ENCODE measurements at places on chromosomes 7 and 10. TPM values are rescaled to one million over a fixed set of nuclear protein-coding genes. Genes with fewer than 3 reads are reported as not detected.

Gene SPDYE16
- not detected for total RNA-seq

Gene EEPD1
- total RNA-seq = 1.3 TPM

- no peak for DNase-seq
These were observed 2.4 kb downstream of the SH2B2 start for GRCh38 chr7:102289057-102289456.

GRCh38 chr10:47410271-47410670, 26.2 kb upstream of the ZNF488 start:
- DNase-seq = no peak

GRCh38 chr7:4809091-4809591, 33.7 kb downstream of the AP5Z1 start:
- peak; percentile 82 for DNase-seq

- no peak for DNase-seq
These were observed 229.9 kb upstream of the MKLN1 start for GRCh38 chr7:131097662-131098376.

DNA sequence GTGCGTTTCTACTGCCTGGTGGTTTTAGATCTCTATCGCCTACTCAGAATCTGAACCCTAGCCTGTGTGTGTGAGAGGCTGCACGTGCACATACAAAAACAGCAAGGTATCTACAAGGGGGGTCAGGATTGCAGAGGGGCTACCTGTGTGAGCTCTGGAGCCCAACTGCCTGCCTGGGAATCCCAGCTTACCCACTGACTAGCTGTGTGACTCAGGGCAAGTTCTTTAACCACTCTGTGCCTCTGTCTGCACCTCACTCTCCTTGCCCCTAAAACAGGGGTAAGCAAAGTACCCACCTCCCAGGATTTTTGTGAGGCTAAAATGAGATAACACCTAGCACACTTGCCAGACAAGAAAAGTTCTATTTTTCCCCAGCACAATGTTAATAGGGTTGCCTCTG, 32.5 kb downstream of the DLG5 start:
- DNase-seq = no peak

DNA sequence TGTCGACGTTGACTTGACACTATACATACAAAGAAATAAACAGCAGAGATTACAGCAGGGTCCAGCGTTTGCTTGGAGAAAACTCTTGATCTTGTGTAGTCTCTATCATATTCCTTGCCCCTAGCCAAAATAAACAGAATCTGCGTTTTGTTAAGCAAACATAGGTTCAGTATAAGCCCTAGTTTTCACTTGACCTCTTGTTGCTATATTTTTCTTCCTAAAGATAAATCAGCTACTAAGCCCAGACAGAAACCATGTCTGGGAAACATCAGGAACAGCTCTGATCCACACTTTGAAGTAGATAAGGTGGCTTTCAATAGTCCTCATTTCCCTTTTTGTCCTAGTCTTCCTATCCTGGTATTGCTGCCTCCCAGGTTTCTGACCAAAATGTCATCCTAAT, 328.2 kb upstream of the MAGI2 start:
- DNase-seq = no peak

DNA sequence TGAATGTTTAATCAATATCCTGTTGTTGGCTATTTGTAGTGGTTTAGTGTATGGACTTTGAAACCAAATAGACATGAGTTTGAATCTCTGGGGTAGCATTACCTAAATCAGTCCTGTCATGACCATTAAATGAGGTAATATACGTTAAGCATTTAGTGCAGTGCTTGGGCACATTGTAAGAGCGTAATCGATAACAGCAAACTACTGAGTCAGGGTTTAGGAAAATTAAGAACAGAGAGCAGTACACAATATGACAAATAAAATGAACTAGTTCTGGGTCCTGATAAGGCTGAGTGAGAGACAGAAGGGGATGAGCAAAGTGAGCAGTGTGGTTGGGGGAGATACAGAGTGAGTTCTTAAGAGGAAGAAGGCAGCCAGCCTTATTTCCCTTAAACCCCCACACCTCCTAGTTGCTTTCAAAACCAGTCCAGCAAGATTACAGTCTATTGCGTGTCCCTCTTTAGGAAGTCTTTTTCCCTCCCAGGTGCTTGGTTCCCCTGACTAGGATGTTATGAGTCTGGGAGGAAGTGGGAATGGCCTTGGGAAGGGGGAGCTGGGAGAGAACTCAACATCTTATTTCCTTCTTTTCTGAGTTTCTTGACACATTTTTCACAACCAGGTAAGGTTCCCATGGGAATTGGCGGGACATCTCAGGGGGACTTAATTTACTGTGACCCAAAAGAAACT, 171.0 kb downstream of the SND1 start:
- DNase-seq = no peak

Gene CPA5
- 0.51 TPM for total RNA-seq

Gene CRPPA
- total RNA-seq = 3.3 TPM

DNA sequence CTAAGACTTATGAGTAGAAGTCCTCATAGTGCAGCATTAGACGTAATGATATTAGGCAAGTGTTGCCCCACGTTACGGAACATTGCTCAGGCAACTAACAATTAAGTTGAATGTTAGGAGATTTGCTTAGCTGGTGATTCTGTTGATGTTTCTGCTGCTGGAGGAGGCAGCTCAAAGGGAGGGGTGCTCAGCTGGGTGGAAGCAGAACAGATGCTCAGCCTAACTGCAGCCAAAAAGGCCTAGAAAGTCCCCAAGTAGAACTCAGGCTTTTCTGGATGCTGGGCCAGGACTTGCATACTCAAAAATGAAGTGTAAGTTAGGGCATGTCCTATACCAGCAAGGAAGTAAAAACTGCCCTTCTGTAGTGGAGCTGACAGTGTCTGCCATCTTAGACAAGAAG, 201.4 kb downstream of the ADRA2A start:
- no peak for DNase-seq

DNA sequence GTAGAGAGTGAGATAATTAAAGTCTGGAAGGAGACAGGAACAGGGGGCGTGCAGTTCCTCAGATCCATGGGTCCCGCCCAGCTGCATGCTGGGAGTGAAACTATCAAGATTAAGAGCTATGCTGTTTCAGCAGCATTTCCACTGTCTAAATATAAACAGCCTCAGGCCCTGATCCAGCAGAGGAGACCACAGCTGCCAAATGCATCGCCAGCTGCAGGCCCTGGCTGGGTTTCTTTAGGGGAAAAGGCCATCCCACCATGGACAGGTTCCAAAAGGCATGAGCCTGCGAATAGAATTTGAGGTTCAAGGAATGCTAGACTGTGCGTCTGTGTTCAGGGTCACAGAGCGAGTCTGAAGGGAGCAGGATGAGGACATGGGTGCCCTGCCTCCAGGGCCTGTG, 411.4 kb downstream of the PAXIP1 start:
- DNase-seq = no peak

DNA sequence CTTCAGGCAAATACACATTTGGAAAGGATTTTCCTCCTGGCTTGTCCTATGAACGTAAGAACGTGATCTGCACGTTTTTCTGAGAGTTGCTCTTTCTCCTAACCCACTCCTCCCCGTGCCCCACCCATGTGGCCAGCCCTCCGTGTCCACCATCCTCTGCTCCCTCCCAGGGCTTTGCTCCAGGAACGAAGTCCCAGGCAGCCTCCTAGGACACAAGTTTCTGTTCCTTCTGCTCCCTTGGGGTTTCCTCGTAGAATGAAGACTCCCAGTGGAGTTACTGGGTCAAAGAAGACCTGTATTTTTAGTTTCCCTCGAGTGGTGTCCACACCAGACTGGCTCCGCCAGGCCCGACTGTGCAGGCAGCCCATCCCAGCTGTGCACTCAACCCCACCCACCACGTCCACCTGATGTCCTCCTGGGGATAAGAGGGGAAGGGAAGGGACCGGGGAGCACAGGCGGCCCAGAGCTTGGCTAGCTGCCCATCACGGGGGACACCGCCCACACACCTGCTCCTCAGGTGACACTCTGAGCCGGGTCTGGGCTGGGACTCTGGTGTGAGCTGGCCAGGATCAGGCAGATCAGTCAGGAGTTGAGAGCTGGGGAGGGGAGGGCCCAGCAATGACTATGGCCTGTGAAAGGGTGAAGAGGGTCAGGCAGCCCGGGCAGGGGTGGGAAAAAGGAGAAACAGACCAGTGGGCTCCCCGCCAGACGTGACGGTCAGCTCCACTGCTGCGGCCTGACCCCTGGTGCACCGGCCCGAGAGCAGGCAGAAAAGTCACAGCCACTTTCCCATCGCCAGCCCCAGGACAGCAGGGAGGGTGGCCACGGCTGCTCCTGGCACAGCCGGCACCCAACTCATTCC, 54.3 kb upstream of the PPP2R2D start:
- DNase-seq = peak; percentile 80

GRCh38 chr7:150992833-150993302, 2.1 kb downstream of the NOS3 start:
- no peak for DNase-seq

- no peak for DNase-seq
These were observed 282.9 kb downstream of the PAXIP1 start for GRCh38 chr7:154720016-154720415.

GRCh38 chr7:12357508-12357907, 46.2 kb downstream of the VWDE start:
- DNase-seq = no peak

Gene MBL2
- total RNA-seq = not detected

DNA sequence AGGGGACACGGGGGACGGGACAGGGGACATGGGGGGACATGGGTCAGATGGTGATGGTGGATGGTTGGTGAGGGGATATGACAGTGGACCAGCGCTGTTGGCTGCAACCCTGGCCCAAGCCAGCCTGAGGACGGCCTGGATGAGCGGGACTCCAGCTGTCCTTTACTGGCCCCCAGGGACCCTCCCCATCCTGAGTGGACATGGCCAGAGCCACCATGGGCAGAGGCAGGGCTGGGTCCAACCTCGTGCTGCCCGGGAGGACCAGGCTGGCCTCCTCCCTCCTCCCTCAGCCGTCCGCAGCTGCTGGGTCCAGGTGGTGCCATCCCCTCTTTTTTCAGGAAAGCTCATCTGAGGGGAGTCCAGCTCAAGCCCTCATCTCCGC, 30.4 kb downstream of the GET4 start:
- DNase-seq = no peak

Gene COL26A1
- 128 TPM for total RNA-seq

Gene CADPS2
- total RNA-seq = 1.0 TPM

DNA sequence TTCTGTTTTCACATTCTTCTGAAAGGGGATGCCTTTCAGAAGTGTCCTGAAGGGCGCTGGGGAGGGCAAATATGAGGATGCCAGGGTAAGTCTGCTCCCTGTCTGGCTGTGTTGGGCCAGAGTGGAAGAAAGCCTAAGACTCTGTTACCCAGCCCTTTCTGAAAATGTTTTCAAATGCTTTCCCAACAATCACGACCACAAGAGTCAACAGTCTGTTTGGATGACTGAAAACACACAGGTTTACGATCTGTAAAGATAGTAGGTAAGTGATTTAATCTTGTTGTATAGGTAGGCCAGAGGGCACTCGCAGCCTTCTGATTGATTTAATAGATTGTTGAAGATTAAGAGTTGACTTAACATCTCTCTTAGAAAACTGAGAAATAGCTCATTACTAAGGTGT, 13.2 kb downstream of the SGPL1 start:
- DNase-seq = no peak

Gene IGFBP3
- total RNA-seq = 321 TPM

DNA sequence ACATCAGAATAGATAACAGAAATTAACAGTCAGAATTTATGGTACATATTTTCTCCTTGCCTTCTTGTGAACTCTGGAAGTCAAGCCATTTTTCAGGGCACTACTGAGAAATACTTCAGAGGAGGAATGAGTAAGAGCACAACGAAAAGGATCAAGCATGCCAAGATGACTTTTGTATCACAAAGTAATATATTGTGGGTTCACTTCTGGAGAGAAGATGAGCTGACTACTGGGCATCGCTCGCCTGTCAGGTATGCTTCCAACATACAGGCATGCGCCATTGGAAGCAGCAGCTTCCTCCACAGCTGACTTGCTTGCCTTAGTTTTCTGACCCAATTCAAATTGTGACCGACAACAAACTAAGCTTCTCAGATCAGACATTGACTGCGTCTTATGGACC, 137.3 kb downstream of the VTI1A start:
- no peak for DNase-seq

GRCh38 chr10:50540069-50540825, 83.5 kb downstream of the SGMS1 start:
- no peak for DNase-seq

DNA sequence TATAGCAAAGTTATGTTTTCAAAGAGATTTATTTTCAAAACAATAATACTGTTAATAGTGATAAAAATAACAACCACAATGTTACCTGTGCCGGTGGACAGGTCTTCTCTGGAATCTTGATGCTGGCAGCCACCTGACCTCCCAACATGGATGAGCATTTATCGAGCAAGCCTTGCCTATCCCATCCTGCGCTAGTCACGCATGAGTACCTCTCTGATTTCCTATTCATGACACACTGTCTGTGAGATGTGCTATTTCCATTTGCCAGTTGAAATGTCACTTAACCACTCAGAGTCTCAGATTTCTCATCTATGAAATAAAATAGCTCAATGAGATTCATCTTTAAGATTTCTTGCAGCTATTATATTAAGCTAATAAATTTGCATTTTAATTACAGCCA, 341.2 kb upstream of the VWC2 start:
- DNase-seq = no peak

DNA sequence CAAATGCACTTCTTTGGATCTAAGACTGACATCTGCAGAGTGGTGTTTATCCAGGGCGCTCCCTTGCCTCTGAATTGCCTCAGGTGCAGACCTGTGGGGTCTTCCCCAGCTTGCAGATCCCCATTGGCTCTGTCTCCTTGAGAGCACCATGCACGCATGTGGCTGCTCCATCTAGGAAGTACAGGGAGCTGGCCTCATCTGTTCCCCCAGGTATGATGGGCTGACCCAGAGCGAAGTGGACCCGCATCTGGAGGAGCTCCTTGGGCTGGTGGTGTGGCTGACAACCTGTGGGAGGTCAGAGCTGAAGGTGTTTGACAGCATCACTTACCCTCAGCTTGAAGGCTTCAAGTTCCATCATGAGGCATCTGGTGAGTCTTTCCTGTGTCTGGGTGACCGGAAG, 44.5 kb downstream of the WDFY4 start:
- peak; percentile 64 for DNase-seq

- DNase-seq = peak; percentile 95
These were observed 431 bp downstream of the ZYX start for GRCh38 chr7:143381427-143382125.

Gene TAS2R41
- not detected for total RNA-seq

Gene SPDYE1
- total RNA-seq = not detected

DNA sequence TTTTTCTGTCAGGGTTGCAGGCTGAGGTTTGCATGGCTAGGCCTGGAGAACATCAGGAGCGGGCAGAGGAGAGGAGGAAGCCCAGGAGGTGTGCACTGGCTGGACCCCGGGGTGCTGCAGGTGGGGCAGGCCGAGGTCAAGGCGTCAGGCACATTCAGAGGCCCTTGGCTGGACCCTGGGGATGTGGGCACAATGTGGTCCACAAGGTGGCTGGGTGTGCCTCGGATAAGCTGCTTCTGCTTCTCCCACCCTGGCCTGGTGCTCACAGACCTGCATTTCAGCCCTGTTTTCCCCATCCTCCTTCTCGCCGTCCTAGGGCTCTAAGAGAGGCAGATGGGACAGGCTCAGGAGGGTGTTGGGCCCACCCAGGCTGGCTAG, 108.2 kb downstream of the ADCY1 start:
- DNase-seq = peak; percentile 72

All from osteocyte (in vitro differentiated cells).